Activated CD8-positive, alpha-beta memory T cell treated with anti-CD3 and anti-CD28 coated beads for 48 hours (primary cell): ENCODE measurements at places on chromosomes 6 and 20.

DNA sequence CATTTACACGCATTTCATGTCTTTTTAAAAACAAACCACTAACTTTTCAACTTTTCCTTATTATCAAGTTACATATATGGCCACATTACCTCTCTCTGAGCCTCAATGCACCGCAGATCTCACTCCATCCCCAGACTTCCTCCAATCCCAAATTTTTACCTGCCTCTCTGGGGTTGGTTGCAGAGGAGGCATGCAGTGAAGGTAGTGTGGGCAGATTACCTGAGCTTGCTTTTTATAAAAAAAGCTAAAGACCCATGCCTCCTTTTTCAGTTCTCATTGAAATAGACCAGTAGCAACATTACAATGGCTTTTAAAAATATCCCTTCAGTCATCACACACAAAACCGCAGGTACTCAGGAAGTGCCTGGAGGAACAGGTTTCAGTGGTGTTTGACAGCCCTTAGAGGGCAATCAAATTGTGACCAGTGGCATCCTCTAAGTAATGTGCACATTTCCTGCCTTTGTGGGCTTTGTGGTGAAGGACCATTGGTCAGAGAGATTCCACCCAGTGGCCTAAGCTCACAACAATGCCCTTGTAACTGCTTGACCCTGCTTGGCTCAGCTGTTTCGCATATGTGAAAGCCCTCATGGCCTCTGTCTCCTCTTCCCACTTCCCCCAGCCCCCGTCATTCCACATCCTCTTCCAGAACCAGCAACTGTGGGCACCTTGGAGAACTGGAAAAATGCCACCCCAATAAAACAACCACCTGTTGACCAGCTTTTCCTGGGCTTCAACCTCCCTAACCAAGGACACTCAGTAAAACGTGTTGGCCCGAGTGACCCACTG lies 30.2 kb upstream of the IL17A start:
- no peak for DNase-seq

DNA sequence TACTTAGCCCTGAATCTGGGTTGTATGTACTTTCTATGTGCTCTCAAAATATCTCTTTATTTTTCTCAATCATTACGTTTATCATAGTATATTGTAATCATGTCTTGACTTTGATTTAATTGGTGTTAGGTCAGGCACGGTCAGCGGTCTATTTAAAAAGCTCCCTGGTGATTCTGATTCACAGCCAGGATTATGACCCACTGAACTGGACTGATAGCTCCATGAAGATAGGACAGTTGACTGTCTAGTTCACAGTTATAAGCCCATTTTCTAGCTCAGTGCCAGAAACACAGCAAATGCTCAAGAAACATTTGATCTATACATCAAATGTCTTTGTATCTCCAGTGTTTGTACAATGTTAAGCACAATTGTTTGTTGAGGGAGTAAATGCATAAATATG lies 111.5 kb upstream of the CCN2 start:
- DNase-seq: no peak

GRCh38 chr6:45378334-45378926 lies 696 bp upstream of the SUPT3H start:
- no peak for DNase-seq

- no peak for DNase-seq
These were observed 153.6 kb downstream of the VEGFA start for GRCh38 chr6:43923376-43924221.
